ENCODE measurements at places on chromosomes 7 and 10. TPM values are rescaled to one million over a fixed set of nuclear protein-coding genes. Genes with fewer than 3 reads are reported as not detected.

The UTF1 gene
- 12.2 TPM for total RNA-seq

The HIF1AN gene
- 25.3 TPM for total RNA-seq

The RAB18 gene
- 35.5 TPM for total RNA-seq

The IL6 gene
- not detected for total RNA-seq

The CUBN gene
- total RNA-seq = 1.8 TPM

The DPYSL4 gene
- 23.9 TPM for total RNA-seq

The FERD3L gene
- not detected for total RNA-seq

The GALNT17 gene
- 65.6 TPM for total RNA-seq

The GIMAP8 gene
- not detected for total RNA-seq

The NPFFR1 gene
- 0.08 TPM for total RNA-seq

- no peaks in the 10 kb centered on the region for H3K27me3 ChIP-seq
- no peak overlapping the region for H3K27ac ChIP-seq
- no peak for DNase-seq
- H3K4me1 ChIP-seq = no peaks in the 10 kb centered on the region
- no peak overlapping the region for H3K4me3 ChIP-seq
- no peaks in the 10 kb centered on the region for H3K36me3 ChIP-seq
These were observed 224.4 kb downstream of the KCNMA1 start for GRCh38 chr10:77413231-77413630.

DNA sequence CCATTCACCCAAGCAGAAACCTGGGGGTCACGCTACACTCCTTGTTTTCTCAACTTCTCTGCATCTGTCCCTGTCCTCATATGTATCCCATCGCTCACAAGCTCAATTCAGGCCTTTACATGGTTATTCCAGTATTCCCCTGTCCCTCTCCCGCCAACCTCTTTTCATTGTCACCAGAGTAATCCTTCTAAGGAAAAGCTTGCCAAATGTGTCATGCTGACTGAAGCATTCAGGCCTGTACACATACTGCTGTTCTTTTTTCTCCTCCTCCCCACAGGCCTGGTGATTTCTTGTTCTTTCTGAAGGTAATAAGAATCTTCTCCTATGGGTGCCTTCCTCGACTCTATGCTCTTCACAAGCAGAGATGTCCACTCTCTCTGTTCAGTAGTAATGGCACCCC is 282.2 kb downstream of the PHTF2 start:
- no peaks in the 10 kb centered on the region for H3K36me3 ChIP-seq
- no peak overlapping the region for H3K4me3 ChIP-seq
- no peak overlapping the region for H3K27ac ChIP-seq

GRCh38 chr7:106736508-106737201 is 75.7 kb upstream of the CCDC71L start:
- DNase-seq = peak; percentile 90
- peak overlapping the region; percentile 36 for H3K27ac ChIP-seq
- no peaks in the 10 kb centered on the region for H3K36me3 ChIP-seq
- H3K4me3 ChIP-seq = no peak overlapping the region

- no peak overlapping the region for H3K4me3 ChIP-seq
- no peaks in the 10 kb centered on the region for H3K27me3 ChIP-seq
- H3K4me1 ChIP-seq = no peaks in the 10 kb centered on the region
- no peak for DNase-seq
- no peaks in the 10 kb centered on the region for H3K36me3 ChIP-seq
These were observed 396.4 kb upstream of the AKR1E2 start for GRCh38 chr10:4429571-4429970.

DNA sequence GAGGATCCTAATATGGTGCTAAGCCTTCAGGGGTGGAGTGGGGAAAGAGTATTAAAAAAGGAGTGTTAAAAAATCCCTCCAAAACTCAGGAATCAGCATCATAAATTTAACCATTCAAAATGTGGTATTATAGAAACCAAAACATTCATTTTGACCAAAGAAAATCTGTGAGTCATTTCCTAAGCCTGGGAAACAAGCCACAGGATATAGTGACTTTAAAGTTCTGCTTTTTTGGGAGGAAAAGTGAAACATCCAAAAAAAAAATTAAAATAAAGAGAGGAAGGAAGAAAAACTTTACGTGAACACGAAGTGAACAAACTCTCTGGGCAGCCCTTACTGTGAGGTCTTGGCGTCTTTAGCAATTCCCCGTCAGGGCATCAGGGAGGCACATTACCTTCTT is 74.0 kb upstream of the GSDME start:
- no peaks in the 10 kb centered on the region for H3K36me3 ChIP-seq
- H3K27ac ChIP-seq = no peak overlapping the region
- no peaks in the 10 kb centered on the region for H3K4me1 ChIP-seq
- DNase-seq = no peak
- no peak overlapping the region for H3K4me3 ChIP-seq

DNA sequence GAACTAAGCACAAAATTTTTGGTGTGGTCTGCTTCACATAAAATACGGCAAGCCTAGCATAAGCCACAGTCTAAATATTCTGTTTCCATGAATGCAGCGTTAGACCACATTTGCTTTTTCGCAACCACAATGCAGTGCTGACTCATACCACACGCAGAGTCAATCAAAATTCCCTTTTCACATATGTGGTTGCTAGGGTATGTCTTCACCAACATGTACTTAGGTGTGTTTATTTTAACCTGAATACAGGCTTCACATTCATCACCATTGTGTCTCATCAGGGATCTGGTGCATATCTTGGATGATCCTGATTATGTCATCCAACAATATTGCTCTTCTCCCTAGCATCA is 90.8 kb downstream of the CHN2 start:
- peaks cover 32% of the 10 kb centered on the region for H3K4me1 ChIP-seq
- H3K27ac ChIP-seq = no peak overlapping the region
- H3K36me3 ChIP-seq = no peaks in the 10 kb centered on the region
- H3K4me3 ChIP-seq = no peak overlapping the region

GRCh38 chr7:120806669-120807068 is 51.3 kb downstream of the TSPAN12 start:
- H3K4me1 ChIP-seq = no peaks in the 10 kb centered on the region
- no peaks in the 10 kb centered on the region for H3K36me3 ChIP-seq
- H3K27ac ChIP-seq = no peak overlapping the region
- no peaks in the 10 kb centered on the region for H3K27me3 ChIP-seq

DNA sequence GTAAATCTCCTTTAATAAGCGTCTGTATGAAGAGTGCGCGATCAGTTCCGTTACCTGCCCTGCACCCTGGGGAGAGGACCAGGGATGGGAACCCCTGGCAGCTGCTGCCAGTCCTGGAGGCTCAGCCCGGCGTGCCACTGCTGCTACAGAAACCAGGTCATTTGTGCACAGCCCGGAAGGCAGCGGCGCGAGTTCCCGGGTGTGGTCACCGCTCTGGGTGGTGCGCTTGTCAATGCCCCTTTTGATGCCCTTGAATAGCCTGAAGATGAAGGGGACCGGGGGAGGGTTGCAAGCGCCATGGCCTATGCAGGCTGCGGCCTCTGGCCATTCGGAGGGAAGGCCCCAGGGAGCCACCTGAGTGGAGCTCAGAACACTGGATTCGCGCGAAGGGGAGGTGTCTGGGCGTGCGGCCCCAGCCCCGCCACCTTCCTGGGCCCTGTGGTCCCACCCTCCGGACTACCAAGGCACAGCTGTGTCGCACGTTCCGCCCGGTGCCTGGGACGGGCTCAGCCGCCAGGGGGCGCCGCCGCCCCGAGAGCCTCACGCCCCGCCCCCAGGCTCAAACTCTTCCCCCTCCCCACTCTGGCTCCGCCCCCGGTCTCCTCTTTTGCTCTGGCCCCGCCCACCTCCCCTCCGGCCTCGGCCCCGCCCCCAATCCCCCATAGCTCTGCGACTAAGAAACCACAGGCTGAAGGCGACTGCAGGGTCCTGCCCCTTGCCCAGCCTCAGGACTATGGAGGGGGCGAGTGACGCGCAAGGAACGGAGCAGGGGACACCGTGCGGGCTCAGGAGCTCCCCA is 16.5 kb downstream of the AP5Z1 start:
- peak overlapping the region; percentile 50 for H3K27ac ChIP-seq
- H3K36me3 ChIP-seq = no peaks in the 10 kb centered on the region
- H3K4me1 ChIP-seq = peaks cover 6% of the 10 kb centered on the region
- peak; percentile 96 for DNase-seq

GRCh38 chr7:20284771-20285143 is 45.9 kb upstream of the ITGB8 start:
- H3K4me3 ChIP-seq = no peak overlapping the region
- H3K27me3 ChIP-seq = no peaks in the 10 kb centered on the region
- no peak for DNase-seq
- no peaks in the 10 kb centered on the region for H3K4me1 ChIP-seq

DNA sequence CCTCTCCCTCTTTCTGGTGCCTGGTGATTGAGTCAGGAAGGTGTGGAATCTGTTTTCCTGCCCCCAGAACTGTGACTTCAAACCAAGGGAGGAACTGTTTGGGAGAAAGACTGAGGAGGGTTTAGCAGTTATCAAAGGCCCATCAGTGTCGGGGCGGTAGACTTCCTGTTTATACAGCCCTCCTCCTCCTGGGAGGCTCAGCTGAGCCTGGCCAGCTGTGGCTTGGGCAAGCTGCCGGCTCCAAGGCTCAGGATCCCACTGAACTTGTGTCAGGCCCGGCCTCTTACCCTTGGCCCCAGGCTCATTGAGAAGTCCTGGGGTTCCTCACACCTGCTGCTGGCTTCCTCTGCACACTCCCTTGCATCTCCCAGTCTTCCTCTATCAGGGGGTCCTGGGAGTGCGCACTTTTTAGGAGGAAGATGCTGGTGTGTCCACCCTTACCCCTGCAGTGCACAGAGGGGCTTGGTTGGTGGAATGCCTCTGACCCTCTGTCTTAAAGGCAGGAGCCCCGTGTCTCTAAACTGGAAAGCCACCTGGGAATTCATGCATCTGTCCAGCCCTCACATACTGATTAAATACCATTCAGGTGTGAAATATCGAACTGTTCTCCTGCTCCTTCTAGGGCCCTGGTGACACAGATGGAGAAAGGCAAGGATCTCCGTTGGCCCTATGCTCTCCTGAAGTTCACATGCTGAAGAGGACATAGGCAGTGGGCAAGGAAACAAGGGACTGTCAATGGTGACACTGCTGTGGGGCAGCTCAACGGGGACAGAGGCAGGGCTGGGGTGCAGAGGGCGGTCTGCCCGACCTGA is 32.4 kb downstream of the CXCL12 start:
- H3K4me3 ChIP-seq = no peak overlapping the region
- peaks cover 12% of the 10 kb centered on the region for H3K4me1 ChIP-seq
- H3K27ac ChIP-seq = no peak overlapping the region
- DNase-seq = no peak
- H3K27me3 ChIP-seq = no peaks in the 10 kb centered on the region

DNA sequence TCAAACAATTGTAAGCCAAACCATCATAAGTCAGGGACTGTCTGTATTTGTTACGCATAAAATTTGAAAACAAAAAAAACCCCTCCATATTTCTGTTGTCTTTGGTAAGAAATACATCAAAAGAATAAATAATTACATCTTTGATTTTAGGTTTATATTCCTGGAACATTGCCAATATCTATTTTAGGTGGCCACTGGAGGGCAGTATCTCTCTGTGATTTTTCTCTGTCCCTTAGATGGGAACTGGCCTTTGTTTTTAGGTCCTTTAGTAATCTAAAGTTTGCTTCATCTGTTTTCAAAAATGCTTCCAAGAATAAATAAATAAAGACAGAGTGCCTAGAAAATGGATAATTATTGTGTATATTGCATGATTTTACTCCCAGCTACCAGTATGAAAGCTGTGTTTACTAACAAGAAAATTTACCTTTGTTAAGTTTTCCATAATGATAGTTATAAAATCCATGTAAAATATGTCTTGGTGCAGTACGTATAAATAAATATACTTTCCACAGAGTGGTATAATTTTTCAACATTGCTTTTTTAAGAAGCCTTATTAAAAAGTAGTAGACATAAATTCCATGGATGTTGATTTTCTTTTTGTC is 64.2 kb downstream of the PHYHIPL start:
- H3K27me3 ChIP-seq = no peaks in the 10 kb centered on the region
- peak; percentile 66 for DNase-seq
- H3K27ac ChIP-seq = no peak overlapping the region
- no peaks in the 10 kb centered on the region for H3K36me3 ChIP-seq
- no peaks in the 10 kb centered on the region for H3K4me1 ChIP-seq

GRCh38 chr7:40870108-40870507 is 735.3 kb downstream of the SUGCT start:
- no peaks in the 10 kb centered on the region for H3K27me3 ChIP-seq
- DNase-seq = peak; percentile 21
- H3K27ac ChIP-seq = no peak overlapping the region
- H3K4me1 ChIP-seq = no peaks in the 10 kb centered on the region
- no peak overlapping the region for H3K4me3 ChIP-seq

GRCh38 chr7:18494821-18495408 is 634 bp upstream of the HDAC9 start:
- H3K27me3 ChIP-seq = no peaks in the 10 kb centered on the region
- DNase-seq = peak; percentile 15
- H3K36me3 ChIP-seq = no peaks in the 10 kb centered on the region
- H3K4me1 ChIP-seq = peaks cover 25% of the 10 kb centered on the region
- H3K27ac ChIP-seq = 0 out of 2 replicates have a peak overlapping the region, but pooled peaks have one; percentile 17
- peak overlapping the region; percentile 57 for H3K4me3 ChIP-seq

GRCh38 chr7:107274506-107274905 is 105.7 kb downstream of the HBP1 start:
- no peak overlapping the region for H3K4me3 ChIP-seq
- DNase-seq = no peak
- H3K36me3 ChIP-seq = no peaks in the 10 kb centered on the region
- no peak overlapping the region for H3K27ac ChIP-seq
- no peaks in the 10 kb centered on the region for H3K27me3 ChIP-seq

DNA sequence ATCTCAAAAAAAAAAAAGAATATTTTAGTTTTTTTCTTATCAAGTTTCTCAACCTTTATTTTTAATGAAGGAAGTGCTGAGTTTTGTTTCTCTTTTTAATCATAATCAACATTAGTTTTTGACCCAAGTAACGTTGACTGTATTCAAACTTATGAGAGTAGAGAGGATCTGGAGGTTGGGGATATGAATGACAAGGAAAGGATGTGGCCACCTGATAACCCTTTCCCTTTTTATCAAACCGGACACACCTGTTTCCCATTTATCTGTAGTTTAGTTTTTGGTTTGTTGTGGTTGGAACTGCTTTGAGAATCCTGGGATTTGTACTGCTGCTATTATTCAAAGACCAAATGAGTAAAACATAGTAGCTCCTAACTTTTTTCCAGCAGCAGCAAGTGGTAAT is 38.6 kb downstream of the HACD1 start:
- no peaks in the 10 kb centered on the region for H3K4me1 ChIP-seq
- H3K27ac ChIP-seq = no peak overlapping the region
- DNase-seq = no peak
- no peak overlapping the region for H3K4me3 ChIP-seq
- no peaks in the 10 kb centered on the region for H3K36me3 ChIP-seq
- H3K27me3 ChIP-seq = no peaks in the 10 kb centered on the region

GRCh38 chr7:72316148-72316547 is 96.0 kb downstream of the CALN1 start:
- H3K4me3 ChIP-seq = no peak overlapping the region
- no peak for DNase-seq
- no peaks in the 10 kb centered on the region for H3K4me1 ChIP-seq
- no peak overlapping the region for H3K27ac ChIP-seq
- H3K36me3 ChIP-seq = no peaks in the 10 kb centered on the region

Data from GM23338 (cell line).